ENCODE measurements at places on chromosomes 7 and 10. TPM values are rescaled to one million over a fixed set of nuclear protein-coding genes. Genes with fewer than 3 reads are reported as not detected.

CHRM2 gene
- not detected for polyA plus RNA-seq

NKX1-2 gene
- 0.89 TPM for polyA plus RNA-seq

DNA sequence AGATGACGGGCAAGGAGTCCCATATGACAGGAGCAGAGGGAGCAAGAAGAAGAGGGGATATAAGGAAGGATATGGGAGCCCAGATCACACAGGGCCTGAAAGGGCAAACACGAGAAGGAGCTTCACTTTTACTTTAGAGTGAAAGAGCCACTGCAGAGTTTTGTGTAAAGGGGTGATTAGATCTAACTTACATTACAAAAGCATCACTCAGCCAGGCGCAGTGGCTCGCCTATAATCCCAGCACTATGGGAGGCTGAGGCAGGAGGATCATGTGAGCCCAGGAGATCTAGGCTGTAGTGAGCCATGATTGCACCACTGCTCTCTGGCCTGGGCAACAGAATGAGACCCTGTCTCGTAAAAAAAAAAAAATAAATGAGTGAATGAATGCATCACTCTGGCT is 91.1 kb downstream of the MPP7 start:
- H3K36me3 ChIP-seq = no peaks in the 10 kb centered on the region
- no peaks in the 10 kb centered on the region for H3K4me1 ChIP-seq
- no peak overlapping the region for H3K27ac ChIP-seq
- no peak for DNase-seq
- no peak overlapping the region for H3K4me3 ChIP-seq

GRCh38 chr10:27380929-27381358 is 123.2 kb upstream of the RAB18 start:
- no peak overlapping the region for H3K4me3 ChIP-seq
- no peaks in the 10 kb centered on the region for H3K36me3 ChIP-seq
- H3K27ac ChIP-seq = no peak overlapping the region
- DNase-seq = no peak

DNA sequence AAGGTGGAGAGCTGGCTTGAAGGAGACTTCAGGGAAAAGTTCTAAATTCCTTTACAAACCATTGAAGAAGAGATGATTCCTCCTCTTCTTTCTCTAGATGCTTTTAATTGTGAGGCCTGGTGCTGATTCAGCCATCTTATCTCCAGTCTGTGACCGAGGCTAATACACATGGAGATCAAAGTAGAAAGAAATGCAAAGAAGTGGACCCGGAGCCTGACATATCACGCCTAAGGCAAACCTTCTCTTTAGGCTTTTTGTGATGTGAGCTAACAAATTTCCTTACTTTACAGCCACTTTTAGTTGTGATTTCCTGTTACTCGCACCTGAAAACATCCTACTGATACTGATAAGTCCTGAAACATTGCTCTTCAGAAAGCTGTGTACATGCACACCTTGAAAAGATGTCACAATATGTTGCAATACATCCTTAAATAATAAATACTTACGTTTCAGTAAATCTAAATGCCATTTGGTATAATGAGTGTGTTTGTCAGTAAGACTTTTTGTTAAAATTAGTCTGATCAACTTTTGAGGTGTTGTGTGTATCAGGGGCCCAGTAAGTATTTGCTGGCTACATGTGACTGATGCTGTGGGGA is 192.4 kb downstream of the BAMBI start:
- H3K4me3 ChIP-seq = no peak overlapping the region
- no peaks in the 10 kb centered on the region for H3K36me3 ChIP-seq
- DNase-seq = no peak
- no peaks in the 10 kb centered on the region for H3K4me1 ChIP-seq

All from keratinocyte (primary cell).